ENCODE measurements at places on chromosomes 16 and 17.

DNA sequence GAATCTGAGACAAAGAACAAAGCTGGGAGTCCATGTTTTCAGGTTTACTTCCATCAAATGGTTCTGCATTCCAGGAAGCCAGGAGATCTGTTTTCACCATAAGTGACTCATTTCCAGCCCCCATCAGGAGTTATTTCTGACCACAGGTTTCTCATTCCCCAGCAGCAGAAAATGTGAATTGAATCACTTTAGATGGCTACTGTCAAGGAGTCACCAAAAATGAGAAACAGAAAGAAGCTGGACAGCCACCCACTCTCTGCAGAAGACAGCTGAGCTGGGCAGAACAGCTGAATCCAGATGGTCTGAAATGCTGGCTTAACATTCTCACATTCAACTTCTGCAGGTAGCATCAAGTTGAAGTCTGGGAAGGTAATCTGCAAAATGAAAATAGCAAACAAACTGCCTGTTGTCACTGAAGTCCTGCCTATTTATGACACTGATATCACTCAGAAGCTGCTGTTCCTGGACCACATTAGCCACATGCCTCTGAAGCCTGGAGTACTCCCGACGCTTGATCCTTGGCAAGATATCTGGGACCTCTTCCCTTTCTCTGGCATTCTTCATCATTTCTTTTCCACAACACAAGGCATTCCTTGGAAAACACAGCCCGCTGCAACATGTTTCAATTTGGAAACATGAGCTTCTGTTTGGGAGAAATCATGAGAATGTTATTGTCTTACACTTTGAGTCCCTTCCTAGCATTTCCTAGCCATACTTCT lies 15.3 kb downstream of the CCL11 start:
- DNase-seq: peak; percentile 8

GRCh38 chr17:78168903-78169793 lies 767 bp downstream of the SYNGR2 start:
- no peak for DNase-seq

DNA sequence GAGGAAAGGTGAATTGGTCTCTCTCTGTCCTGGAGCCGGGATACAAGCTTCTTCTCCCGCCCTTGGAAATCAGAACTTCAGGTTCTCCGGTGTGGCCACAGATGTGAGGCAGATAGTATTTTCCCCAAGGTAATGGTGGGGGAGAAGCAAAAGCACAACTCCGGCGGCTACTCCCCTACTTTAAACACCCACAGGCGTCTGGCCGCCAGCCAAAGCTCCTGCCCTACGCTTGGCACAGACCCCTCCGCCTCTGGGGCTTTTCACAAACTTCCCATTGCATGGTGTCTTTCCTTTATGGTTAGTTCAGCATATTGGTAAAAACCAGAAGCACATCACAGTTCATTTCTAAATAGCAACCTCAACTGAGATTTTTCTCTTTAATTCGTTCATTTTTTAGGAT lies 39.4 kb upstream of the B4GALNT2 start:
- DNase-seq: no peak

DNA sequence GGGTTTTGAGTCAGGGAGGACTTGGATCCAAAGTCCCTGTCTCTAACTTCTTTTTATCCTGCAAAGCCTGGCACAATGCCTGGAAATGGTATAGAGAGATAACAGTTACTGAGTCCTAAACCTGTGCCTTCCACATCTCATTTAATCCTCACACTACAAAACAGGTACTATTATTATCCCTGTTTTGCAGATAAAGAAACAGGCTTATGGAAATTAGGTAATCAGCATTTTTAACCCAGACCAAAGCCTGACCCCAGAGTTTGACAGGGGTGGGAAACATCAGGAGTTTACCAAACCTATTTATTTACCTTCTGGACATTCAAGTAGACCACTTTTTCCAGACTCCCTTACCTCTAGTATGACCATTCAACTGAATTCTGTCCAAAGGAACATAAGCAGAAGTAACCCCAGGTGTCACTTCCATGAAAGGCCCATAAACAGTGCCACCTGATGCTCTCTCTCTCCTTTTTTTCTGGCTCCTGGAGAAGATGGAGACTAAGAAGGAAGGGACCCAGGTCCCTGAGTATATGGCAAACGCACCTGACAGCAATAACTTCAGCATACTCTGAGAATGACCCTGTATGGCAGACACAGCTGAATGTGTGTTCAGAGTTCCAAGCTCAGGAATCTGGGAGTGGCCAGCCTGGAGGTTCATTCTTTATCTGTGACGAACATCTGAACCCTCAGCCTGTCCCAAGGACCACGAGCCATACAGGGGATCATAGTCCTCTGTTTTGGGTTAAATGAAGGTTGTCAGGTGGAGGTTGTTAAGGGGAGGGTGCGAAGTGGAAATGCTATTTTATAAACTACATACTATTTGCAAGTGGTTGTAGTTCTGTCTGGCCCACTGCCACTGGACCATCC lies 62.7 kb downstream of the HLF start:
- peak; percentile 49 for DNase-seq

DNA sequence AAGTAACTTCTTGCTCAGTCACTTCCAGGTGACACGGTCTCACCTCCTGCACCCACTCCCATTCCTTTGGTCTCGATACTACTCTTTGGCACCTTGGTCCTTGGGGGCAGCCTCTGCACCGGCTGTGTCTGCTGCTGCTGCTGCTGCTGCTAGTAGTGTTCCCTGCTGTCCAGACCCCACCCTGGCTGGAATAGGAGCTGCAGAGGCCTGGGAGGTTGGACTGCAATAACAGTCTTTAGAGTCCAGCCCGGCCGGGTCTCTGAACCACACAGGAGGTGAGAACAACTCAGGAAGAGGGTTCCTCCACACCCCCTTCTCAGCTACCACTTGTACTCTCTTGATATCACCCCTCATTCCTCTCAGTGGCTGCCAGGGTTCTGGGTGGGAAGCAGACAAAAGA lies 231.1 kb upstream of the NLRP1 start:
- DNase-seq: peak; percentile 80

GRCh38 chr17:18203308-18203707 lies 19.7 kb downstream of the ALKBH5 start:
- DNase-seq: no peak

DNA sequence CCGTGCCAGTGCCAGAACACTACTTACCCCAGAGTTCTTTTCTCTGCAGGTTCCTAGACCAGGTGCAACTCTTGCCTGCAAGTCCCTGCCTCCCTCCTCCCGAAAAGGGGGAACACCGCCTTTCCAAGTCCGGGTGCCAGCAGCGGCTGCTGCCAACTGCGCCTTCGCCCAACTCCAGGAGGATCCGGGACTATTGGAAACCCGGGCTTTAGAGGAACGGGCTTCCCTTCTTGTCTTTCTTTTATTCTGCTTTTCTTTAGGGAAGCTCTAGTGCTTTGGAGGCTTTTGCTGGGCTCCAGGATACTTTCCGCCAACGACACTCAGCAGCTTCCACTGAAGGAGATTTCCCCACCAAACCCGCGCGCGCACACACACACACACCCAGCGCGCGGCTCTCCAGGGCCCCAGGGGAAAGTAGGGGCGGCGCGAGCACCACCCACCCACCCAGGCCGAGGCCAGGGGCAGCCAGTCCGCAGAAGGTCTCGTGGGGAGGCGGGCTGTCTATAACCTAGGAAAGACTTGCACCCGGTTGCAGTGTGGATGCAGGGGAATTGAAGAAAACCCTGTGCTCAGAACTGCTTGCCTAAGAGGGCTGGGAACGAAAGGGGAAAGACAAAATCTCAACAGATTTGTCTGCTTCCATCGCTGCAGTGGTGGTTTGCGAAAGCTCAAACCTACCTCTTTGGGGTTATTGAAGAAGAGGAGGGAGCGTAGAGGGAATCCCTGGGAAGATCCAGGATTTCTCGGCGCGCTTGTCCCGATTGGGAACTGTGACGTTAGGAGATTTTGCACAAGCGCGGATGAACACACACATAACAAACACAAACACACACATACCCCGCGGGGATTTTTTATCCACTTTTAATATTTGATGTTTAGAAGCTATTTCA lies 977 bp upstream of the CA10 start:
- no peak for DNase-seq

GRCh38 chr17:3008336-3009288 lies 54.8 kb downstream of the OR1D5 start:
- no peak for DNase-seq

- DNase-seq: no peak
Observed at GRCh38 chr16:50802000-50802399, 60.1 kb downstream of the CYLD start.

- DNase-seq: no peak
Observed at GRCh38 chr16:17358355-17358754, 112.4 kb downstream of the XYLT1 start.
